ENCODE measurements at places on chromosomes 2 and 18. TPM values are rescaled to one million over a fixed set of nuclear protein-coding genes. Genes with fewer than 3 reads are reported as not detected.

Gene KLF7
- total RNA-seq, result 29.9 TPM

GRCh38 chr18:50878345-50879301 is at the start of gene ME2:
Gene ME2, plus strand, starts transcription at chr18:50879118. Its CDS starts 16,703 bp downstream, at chr18:50895821.
- no peaks in the 10 kb centered on the region for H3K36me3 ChIP-seq
- H3K4me1 ChIP-seq, result no peaks in the 10 kb centered on the region
- peak within 1 kb of the TSS; percentile 69 for H3K4me3 ChIP-seq
- no peaks in the 10 kb centered on the region for H3K27me3 ChIP-seq
- peak; percentile 91 for DNase-seq

Gene MYO1B
- 11.6 TPM for total RNA-seq

DNA sequence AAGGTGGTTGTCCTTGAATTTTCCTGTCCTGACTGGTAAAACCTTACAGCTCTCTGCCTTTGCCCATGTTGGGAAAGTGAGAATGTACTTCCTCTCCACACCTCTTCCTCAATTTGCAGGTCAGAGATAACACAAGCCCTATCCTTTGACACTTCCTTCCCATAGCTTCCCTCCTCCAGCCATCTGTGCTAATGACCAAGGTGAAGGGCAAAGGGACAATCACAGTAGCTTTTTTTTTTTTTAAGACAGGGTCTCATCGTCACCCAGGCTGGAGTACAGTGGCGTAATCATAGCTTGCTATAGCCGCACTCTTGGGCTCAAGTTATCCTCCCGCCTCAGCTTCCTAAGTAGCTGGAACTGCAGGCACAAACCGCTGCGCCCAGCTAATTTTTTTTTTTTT is 24.3 kb upstream of the STPG4 start:
- H3K27ac ChIP-seq, result no peak overlapping the region
- no peaks in the 10 kb centered on the region for H3K27me3 ChIP-seq
- H3K4me3 ChIP-seq, result no peak overlapping the region
- H3K4me1 ChIP-seq, result peaks cover 9% of the 10 kb centered on the region
- no peaks in the 10 kb centered on the region for H3K36me3 ChIP-seq
- no peak for DNase-seq

GRCh38 chr2:203814661-203815540 is 52.7 kb upstream of the CTLA4 start:
- H3K27me3 ChIP-seq, result no peaks in the 10 kb centered on the region
- H3K4me1 ChIP-seq, result peaks cover 25% of the 10 kb centered on the region
- peak; percentile 71 for DNase-seq
- no peaks in the 10 kb centered on the region for H3K36me3 ChIP-seq

Gene SCYGR3
- not detected for total RNA-seq

Gene TRABD2A
- total RNA-seq, result 1.7 TPM

Gene ABCG5
- not detected for total RNA-seq

GRCh38 chr2:9191041-9191481 is 15.6 kb upstream of the ASAP2 start:
- DNase-seq, result peak; percentile 95
- H3K4me3 ChIP-seq, result no peak overlapping the region
- H3K36me3 ChIP-seq, result no peaks in the 10 kb centered on the region
- H3K27me3 ChIP-seq, result no peaks in the 10 kb centered on the region
- peak overlapping the region; percentile 81 for H3K27ac ChIP-seq
- peaks cover 22% of the 10 kb centered on the region for H3K4me1 ChIP-seq

DNA sequence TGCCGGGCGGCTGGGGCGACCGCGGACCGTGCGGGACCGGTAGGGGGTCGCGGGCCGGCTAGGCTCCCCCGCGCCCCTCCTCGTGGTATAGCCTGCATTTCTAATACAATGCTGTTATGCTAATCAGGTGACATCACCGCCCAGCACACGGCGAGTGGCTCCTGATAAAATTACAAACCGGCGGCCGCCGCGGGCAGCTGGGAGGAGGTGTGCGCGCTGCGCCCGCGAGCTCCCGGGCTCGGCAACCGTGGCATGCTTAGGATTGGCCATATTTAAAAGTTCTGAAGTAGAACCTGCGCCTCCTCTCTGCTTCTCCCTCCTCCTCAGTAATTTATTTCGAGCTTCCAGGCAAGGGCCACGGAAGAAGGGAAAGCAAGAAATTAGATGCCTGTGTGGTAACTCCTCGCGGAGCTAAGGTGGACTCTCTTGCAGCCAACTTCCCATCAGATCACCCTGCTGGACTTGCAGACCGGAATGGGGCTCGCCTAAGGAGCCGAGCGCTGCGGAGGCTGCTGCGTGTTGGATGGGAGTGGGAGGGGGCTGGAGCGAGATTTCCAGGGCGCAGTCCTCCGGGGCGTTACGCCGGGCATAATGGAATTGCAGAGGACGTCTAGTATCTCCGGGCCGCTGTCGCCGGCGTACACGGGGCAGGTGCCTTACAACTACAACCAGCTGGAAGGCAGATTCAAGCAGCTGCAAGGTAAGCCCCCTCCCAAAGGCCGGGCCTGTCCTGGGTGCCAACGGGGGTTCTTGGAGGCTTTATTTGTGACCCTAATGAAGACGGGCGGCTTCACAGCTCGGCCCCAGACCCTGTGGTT is 102.3 kb downstream of the SPTBN1 start:
- no peaks in the 10 kb centered on the region for H3K4me1 ChIP-seq
- H3K27ac ChIP-seq, result peak overlapping the region; percentile 88
- no peaks in the 10 kb centered on the region for H3K27me3 ChIP-seq
- DNase-seq, result peak; percentile 61
- H3K4me3 ChIP-seq, result peak overlapping the region; percentile 29

Gene NFU1
- 31.8 TPM for total RNA-seq

- H3K27me3 ChIP-seq, result no peaks in the 10 kb centered on the region
- no peak overlapping the region for H3K4me3 ChIP-seq
- H3K4me1 ChIP-seq, result peaks cover 28% of the 10 kb centered on the region
Measured at GRCh38 chr2:127079358-127079920, 27.5 kb downstream of the BIN1 start.

Gene CLHC1
- total RNA-seq, result 9.5 TPM

Gene ITGA4
- 0.96 TPM for total RNA-seq

- H3K27ac ChIP-seq, result no peak overlapping the region
- no peaks in the 10 kb centered on the region for H3K4me1 ChIP-seq
- no peaks in the 10 kb centered on the region for H3K27me3 ChIP-seq
- H3K4me3 ChIP-seq, result no peak overlapping the region
Measured at GRCh38 chr2:156810094-156810493, 373.9 kb downstream of the GPD2 start.

DNA sequence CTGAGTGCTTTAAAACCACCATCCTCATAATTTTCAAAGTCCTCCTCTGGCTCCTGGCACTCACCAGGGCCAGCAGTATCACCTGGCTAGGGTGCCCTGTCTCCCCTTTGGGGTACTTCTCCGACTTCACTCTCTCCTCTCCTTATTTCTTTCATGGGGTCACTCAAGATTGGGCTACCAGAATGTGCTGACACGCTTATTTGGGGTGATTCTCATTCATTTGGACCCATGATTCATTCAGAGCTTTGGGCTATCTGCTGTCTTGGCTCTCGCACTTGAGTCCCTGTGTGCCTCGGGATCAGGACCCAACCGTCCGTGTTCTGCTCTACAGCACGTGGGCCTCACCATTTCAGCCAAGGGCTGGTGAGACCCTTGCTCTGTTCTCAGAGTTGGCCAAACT is 70.1 kb upstream of the NEDD4L start:
- no peak overlapping the region for H3K27ac ChIP-seq
- no peak for DNase-seq
- H3K36me3 ChIP-seq, result no peaks in the 10 kb centered on the region

Gene PPP1R1C
- total RNA-seq, result 14.5 TPM

- no peaks in the 10 kb centered on the region for H3K36me3 ChIP-seq
- no peak for DNase-seq
- no peak overlapping the region for H3K27ac ChIP-seq
- H3K4me3 ChIP-seq, result no peak overlapping the region
Measured at GRCh38 chr18:10182009-10182624, 268.3 kb downstream of the VAPA start.

Gene ZNG1B
- 22.2 TPM for total RNA-seq

DNA sequence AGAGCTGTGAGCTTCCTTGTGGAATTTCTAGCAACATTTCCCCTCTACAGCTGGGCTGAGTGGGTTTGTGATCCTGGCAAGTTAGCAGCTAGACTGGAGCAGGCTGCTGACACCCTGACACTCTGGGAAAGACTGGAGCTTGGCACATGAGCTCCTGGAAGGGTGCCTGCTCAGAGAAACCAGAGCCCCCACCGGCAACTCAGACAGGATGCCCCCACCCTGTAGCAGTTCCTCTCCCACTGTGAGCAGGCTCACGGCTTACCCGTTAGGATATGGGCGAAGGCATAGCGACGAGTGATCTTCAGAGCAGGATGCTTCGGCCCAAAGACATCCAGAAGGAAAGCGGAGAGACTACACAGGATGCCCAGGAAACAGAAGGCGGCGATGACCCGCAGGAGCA is 11.2 kb downstream of the TMEM127 start:
- no peaks in the 10 kb centered on the region for H3K27me3 ChIP-seq
- peaks cover 5% of the 10 kb centered on the region for H3K4me1 ChIP-seq

Gene ZFAND2B
- 15.5 TPM for total RNA-seq

Gene PIEZO2
- 3.0 TPM for total RNA-seq

- no peaks in the 10 kb centered on the region for H3K36me3 ChIP-seq
- no peak overlapping the region for H3K4me3 ChIP-seq
- H3K27me3 ChIP-seq, result no peaks in the 10 kb centered on the region
- no peak for DNase-seq
Measured at GRCh38 chr18:36284671-36285295, 12.7 kb upstream of the FHOD3 start.

DNA sequence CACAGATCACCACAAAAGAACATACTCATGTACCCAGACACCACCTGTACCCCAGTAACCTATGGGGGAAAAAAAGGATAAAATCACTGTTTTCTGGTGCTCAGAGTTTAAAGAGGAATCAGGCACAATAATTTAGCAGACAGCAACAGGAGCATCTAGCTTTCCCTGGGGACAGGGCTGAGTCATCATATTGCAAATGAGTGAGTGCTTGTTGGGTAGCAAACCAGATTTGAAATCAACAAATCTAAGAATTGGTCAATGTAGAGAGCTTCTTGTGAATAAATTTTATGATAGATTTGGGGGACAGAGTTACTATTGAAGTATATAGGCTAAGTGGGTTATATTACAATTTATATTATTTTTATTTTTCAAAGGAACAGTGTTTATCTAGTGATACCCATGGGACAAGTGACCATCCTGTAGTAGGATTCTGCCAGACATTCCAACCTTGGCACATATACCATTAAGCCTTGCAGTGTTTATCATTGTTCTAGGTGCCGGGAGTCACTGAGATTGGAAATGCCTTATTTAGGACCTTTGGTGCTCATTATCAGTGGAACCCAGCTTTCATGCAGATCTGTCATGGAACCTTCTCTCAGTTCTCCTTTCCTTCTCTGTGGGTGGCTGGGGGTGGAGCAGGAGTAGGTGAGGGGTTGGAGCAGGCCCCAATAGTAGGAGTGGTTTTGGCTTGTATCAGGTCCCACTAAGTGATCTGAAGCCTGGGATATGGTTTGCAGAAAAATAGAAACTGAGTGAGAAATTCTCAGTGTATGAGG is 117.2 kb downstream of the CERS6 start:
- H3K36me3 ChIP-seq, result no peaks in the 10 kb centered on the region
- H3K27ac ChIP-seq, result no peak overlapping the region
- H3K27me3 ChIP-seq, result no peaks in the 10 kb centered on the region
- peaks cover 32% of the 10 kb centered on the region for H3K4me1 ChIP-seq
- no peak overlapping the region for H3K4me3 ChIP-seq
- DNase-seq, result no peak

DNA sequence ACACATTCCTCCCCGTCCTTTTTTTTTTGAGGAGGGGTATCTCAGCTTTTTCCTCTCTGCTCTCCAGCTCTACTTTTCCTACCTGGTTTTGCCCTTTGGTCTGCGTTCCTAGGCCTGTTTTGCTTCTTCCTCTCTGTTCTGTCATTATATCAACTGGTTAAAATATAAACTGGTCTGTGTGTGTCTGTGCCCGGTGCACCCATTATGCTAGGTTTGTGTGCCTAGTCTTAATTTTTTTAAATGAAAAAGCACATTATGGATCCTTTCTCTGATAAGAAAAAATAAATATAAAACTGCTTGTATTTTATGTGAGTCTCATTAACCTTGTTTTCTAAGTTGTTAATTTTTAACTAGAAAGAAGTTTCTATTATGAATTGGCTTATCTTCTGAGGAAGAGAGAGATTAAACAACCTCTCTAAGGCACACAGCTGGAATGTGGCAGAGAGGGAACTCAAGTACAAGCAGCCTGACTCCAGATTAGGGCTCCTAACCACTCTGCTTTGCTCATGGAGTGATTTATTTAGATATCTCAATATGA is 17.4 kb downstream of the SLC38A11 start:
- H3K4me3 ChIP-seq, result no peak overlapping the region
- H3K27ac ChIP-seq, result no peak overlapping the region
- no peak for DNase-seq
- H3K27me3 ChIP-seq, result no peaks in the 10 kb centered on the region
- no peaks in the 10 kb centered on the region for H3K4me1 ChIP-seq

- H3K36me3 ChIP-seq, result no peaks in the 10 kb centered on the region
- H3K4me1 ChIP-seq, result no peaks in the 10 kb centered on the region
- no peak overlapping the region for H3K4me3 ChIP-seq
- H3K27me3 ChIP-seq, result no peaks in the 10 kb centered on the region
- peak overlapping the region; percentile 55 for H3K27ac ChIP-seq
- no peak for DNase-seq
Measured at GRCh38 chr2:237922641-237923361, 44.0 kb upstream of the UBE2F start.

Gene BIN1
- total RNA-seq, result 7.6 TPM

DNA sequence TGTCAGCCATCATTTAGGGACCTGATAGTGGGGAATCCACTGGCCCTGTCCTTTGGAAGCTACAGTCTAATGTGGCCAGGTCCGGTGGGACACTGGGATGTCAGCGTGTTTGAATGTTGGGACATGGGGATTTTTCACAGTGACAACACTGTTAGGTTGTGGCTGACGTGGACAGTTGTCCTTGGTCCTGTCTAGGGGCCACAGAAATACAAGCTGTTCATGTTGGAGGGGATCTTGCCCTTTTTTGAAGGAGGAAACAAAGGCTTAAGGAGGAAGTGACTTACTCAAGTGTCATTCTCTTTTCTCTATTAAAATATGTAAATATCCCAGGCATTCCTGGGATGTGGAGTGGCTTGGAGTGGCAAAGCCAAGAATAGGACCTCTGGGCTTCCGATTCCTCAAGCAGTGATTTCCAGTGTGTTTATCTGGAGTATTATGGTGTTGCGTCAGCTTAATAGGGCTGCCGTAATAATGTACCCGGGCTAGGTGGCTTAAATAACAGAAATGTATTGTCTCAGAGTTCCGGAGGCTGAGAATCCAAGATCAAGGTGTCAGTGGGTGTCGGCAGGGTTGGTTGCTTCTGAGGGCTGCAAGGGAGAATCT is 8.5 kb downstream of the ACOXL start:
- no peak for DNase-seq
- H3K36me3 ChIP-seq, result no peaks in the 10 kb centered on the region
- no peak overlapping the region for H3K27ac ChIP-seq

Gene PROC
- total RNA-seq, result not detected

- H3K27me3 ChIP-seq, result no peaks in the 10 kb centered on the region
- no peak overlapping the region for H3K27ac ChIP-seq
- DNase-seq, result no peak
- no peaks in the 10 kb centered on the region for H3K36me3 ChIP-seq
Measured at GRCh38 chr2:170922634-170923494, 6.2 kb upstream of the GORASP2 start.

- no peak overlapping the region for H3K27ac ChIP-seq
- no peak overlapping the region for H3K4me3 ChIP-seq
- H3K36me3 ChIP-seq, result no peaks in the 10 kb centered on the region
- no peaks in the 10 kb centered on the region for H3K27me3 ChIP-seq
- no peak for DNase-seq
Measured at GRCh38 chr2:124180635-124181034, 155.5 kb downstream of the CNTNAP5 start.

Gene INHA
- total RNA-seq, result 1.0 TPM

Gene PROM2
- total RNA-seq, result 0.35 TPM

Data from right atrium auricular region (tissue), 2 donors.